ENCODE measurements at places on chromosomes 12 and 14.
A peak's percentile ranks its signal among the peaks of the same experiment; 100 is the strongest.

DNA sequence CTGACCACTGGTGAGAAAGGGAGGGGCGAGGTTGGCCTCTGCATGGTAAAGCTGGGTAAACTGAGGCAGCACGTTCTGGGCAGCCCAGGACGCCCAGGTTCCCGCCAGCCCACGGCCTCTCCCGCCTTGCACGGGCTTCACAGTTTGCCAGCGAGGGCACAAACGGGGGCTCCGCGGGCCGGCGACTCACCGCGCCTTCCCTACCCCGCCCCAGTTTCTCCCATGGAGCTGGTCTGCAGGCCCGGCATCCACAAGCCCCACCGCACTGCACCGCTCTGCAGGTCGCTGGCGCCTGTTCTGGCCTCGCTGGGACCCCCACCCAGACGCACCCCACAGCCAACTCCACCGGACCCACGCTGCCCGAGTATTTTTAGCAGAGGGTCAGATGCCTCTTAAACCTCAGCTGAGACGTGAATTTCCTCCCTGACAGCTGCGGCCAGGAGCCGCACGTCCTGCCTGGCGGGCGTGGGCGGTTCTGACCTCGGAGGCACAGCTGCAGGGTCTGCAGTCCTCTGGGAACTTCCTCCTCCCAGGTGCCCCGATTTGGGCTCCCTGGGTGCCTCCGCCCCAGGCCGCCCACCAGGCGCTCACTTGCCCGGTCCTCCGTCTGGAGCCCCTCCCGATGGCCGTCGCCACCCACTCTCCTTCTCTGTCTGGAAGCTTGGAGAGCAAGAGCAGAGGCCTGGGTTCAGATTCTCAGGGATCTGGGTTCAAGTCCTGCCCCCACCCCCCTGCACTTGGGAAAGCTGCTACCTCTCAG, 29.5 kb upstream of the INF2 start:
- no peak for DNase-seq

- DNase-seq = no peak
These were observed 91.8 kb upstream of the NPAS3 start for GRCh38 chr14:32846821-32847365.

- no peak for DNase-seq
These were observed 6.6 kb downstream of the APPL2 start for GRCh38 chr12:105229371-105229770.

DNA sequence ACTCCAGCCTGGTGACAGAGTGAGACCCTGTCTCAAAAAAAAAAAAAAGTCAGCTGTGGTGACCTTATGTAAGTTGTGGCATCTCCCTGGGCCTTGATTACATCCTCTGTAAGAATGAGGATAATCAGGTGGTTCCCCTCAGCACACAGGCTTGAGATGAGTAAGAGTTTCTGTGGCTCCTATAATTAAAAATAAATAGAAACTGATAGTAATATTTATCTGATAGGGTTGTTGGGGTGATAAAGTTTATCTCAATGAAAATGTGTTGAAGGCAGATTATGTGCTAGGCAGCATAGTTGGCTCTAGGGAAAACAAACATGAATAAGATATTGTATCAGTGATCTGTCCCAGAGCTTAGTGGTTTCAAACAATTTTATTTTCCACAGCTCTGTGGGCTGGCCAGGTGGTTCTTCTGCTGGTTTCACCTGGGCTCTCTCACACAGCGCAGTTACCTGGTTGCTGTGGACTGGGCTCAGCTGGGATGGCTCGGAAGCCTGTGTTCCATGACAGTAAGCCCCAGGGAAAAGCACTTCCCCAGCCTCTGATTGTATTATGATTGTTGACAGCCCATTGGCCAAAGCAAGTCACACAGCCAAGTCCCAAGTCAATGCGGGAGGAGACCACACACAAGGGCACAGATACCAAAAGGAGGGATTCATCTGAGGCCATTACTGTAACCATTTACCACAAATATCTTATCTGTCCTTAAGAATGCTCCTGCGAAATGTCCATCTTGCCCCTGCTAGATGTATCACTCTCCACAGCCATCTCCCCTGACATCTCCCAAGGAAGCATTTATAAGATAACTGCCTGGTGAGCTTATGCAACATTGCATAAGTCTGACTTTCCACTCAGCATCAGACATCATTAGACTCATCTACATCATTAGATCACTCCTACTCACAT, 151.7 kb downstream of the NUAK1 start:
- DNase-seq = no peak

DNA sequence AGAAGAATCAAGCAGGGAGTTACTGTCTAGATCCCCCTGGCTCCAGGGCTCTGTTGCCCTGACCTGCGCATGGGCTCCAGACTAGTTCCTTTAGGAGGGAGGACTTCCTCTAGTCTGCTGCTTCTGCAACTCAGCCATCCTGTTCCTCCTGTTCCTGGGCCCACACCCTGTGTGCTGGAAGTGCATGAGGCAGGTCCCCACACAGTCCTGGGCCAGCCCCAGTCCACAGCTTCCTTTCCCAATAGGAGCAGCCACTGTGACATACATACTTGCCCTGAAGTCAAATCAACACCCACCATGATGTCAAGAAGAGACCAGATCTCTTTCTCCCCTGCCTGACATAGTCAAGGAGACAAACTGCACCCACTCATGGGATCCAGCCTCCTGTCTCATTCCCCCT, 1.3 kb downstream of the SDR9C7 start:
- no peak for DNase-seq

GRCh38 chr12:107335802-107336570, 242.6 kb upstream of the CRY1 start:
- no peak for DNase-seq

DNA sequence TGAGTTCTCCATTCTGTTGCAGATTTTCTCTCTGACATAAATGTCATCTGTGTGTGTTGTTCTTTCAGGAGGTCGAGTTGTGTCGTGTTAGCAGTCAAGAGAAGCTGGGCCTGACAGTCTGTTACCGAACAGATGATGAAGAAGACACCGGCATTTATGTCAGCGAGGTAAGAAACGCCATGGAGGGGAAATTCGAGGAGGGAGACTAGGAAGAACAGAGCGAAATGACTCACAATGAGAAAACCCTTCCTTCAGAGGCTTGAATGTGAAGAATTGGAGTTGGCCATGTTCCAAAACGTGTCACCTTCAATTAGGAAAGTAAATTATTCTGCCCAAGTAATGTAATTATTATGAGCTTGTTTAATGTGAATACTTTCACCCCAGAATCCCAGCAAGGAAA, 364.5 kb downstream of the PDZRN4 start:
- DNase-seq = no peak

- no peak for DNase-seq
These were observed 99.1 kb upstream of the CCND2 start for GRCh38 chr12:4174417-4174816.

DNA sequence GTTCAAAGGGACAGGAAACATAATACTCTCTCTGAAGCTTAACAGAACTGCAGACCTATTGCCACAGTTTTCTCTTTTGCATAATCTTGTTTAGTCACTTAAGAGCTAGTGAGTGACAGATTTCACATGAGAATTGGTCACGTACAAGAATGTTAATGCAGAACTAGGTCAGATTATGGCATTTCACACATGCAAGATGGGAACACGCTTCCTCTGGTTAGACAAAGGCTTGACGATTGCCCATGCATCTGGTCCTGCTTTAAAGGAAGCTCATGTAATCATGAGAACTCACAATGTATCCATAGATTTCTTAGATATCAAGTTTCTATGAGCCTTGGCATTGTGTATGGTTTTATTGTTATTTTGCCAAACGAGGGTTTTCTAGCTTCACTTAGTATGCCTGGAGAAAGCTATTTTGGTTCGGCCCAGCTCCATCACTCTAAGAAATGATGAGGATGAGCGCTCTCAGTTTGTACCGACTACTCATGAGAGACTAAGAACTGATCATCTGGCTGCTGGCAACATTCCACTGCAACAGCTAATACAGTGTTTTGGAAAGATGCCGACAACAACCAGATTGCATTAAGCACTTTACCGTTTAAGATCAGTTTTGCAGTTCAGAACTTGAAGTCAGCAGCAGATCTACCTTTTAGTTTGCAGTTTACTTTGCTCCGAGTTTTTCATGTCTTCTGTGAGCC, 380.0 kb downstream of the DIO2 start:
- DNase-seq = peak; percentile 93

DNA sequence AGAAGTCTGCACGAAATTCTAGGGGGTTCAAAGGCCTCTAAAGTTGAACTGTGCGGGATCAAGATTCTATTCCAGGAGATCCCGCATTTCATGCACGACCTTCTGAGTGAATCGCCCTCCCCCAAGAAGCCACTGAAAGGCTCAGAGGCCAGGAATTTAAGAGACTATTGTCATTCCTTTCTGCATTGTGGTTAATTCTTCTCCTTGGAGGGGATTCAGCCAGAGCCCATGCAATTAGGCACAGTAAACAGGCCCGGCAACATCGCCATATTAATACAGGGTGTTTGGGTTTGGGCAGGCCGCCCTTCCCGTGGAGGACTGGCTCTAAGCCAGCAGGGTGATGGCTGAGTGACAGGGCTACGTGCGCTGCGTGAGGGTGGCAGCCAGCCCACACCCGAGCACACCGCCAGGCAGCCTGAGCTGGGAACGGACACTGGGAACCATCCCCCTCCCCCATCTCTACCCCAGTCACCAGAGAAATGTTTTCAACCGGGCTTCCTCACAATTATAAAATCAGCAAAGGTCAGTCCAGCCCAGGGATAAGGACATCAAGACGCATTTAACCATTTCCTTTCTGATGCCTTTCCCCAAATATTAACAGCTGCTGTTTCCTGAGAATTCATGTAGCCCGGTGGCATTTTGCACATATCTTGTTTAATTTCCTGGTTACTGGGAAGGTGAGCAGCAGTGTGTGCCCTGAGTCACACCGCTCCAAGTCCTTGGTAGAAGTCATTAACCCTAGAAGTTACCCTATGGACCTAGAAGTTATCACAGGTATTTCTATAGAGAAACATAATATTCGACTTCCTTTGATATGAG, 12.5 kb downstream of the EGLN3 start:
- peak; percentile 93 for DNase-seq

DNA sequence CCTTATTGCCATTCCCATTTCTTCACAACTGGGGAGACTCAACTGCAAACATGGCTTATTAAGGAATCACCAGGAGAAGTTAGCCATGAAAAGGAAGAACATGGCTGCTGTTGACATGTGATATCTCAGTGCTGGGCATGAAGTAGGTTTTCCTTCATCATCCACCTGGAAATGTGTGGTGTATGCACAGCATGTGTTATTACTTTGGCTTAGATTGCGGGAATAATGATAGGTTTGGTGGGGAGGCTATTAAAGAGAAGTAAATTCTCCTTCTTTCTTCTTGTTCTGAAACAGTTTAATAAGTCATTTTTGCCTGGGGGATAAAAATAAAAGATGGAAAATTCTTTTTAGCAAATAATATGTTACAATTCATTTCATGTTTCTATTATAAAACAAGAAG, 23.7 kb upstream of the CLEC14A start:
- no peak for DNase-seq

GRCh38 chr14:92236243-92236900, 86.6 kb upstream of the SLC24A4 start:
- peak; percentile 64 for DNase-seq

DNA sequence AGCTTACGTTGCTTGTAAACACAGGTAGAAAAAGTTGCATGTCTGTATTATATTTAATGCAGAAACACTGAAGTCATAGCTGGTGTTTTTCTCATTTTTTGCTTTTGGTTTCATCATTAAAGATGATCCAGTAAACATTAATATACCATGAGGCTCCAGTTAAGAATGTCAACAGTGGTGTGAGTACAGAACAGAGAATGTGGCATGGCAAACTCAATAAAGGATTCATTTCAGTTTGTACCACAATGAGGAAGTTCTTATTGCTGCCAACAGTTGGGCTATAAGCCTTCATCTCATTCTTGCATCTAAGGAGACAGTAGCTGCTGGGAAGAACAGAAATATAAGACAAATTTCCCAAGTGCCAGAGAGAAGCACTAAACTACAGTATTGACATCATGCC, 72.1 kb upstream of the ST8SIA1 start:
- no peak for DNase-seq

- DNase-seq = no peak
These were observed 142.9 kb downstream of the ASCL1 start for GRCh38 chr12:103100257-103100831.

GRCh38 chr12:15910864-15911721, at the start of gene DERA:
Gene DERA, plus strand, starts transcription at chr12:15911332. Its CDS starts 52 bp downstream, at chr12:15911384.
- peak; percentile 58 for DNase-seq

DNA sequence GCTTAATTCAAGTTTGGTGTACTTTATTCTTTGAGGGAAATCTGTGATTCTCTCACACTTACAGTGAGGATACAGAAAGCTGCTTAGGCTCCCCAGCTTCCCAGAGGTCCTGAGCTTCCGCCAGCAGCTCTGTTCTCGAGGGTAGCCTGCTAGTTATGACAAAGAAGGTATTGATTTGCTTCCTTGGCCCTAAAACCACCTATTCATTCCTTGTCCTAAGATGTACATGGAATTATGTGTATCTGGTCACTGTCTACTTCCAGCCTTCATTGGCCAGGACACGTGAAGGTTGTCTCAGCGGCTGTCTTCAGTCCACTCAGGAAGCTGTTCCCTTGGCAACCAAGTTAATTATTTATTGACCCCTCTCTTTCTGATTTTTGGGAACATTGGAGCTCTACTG, 55.7 kb downstream of the GALNT8 start:
- DNase-seq = no peak

GRCh38 chr12:129901254-129901653, 2.6 kb downstream of the TMEM132D start:
- DNase-seq = no peak

DNA sequence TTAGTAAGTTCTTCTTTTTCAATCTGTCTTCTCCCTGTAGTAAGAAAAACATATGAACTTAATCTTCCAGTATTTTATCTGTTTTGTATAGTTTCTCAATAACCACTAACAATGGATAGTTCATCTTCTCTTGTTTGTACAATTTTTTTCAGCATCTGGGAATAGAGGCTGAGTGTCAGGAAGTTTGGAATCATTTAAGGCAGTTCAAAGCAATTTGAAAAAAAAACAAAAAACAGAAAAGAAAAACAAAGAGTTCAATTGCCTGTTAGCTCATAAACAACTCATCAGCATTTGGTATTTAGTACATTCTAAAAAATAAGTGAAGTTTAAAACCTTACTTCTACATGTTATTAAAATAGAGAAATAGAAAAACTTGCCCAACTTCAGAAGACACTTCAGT, 116.8 kb downstream of the PLCZ1 start:
- DNase-seq = no peak
